ENCODE measurements at places on chromosomes 12 and 14.

- no peak for DNase-seq
Observed at GRCh38 chr12:44431647-44432343, 444.3 kb downstream of the NELL2 start.

- DNase-seq = no peak
Observed at GRCh38 chr12:27261866-27262265, 17.8 kb downstream of the STK38L start.

DNA sequence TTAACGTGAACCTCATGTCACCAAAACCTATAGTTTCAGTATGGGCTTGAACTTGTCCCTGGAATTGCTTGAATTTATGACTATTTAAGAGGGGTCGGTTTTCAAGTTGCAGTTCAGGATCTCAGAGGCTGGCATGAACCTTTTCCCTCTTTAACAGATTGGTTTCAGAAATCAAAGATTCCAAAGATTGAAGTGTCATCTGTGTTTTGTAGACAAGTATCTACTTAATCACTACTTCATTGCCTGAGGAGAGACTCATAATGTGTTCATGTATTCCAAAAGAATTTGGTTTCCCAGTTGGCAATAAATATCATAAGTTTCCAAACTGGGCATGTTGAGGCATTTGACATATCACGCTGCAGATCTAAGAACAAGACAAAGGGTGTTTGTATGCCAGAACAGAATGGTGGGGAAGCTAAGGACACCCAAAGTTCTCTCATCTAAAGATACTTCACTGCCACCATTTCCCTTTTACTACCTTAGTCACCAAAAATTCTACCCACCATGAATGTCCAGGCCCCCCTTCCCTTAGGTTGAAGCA lies 199.5 kb downstream of the NUAK1 start:
- DNase-seq = no peak

DNA sequence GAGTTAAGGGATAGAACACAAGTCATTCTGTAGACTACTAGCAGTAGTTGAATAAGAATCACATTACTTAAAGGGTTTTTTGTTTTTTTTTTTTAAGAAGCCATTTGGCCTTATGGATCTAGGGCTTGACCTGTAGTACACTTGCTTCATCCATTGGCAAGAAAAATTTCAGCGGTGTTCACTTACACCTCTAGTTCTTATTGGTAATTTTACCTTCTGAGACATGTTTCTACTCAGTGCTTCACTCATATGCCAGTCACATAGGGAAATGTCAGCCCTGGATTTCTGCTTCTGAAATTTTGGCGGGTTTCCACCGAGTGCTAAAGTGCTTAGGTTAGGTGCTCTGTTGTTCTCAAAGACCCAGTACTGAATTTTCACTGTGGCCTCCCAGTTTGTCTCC lies 72.9 kb downstream of the FRMD6 start:
- DNase-seq = no peak

- no peak for DNase-seq
Observed at GRCh38 chr12:42284157-42284556, 41.7 kb downstream of the ZCRB1 start.

DNA sequence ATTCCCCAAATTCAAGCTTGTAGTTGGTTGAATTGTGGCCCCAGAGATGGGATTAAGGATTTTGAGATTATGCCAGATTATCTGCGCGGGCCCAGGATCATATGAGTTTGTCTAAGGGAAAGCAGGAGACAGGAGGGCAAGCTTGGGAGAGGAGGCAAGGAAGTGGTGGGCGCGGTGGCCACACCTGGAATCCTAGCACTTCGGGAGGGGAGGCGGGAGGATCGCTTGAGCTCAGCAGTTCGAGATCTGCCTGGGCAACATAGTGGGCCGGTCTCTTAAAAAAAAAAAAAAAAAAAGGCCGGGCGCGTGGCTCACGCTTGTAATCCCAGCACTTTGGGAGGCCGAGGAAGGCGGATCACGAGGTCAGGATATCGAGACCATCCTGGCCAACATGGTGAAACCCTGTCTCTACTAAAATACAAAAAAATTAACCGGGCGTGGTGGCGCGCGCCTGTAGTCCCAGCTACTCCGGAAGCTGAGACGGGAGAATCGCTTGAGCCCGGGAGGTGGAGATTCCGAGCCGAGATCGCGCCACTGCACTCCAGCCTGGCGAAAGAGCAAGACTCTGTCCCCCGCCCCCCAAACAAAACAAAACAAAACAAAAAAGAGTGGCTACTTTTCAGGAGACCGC lies 881 bp upstream of the PUS1 start:
- no peak for DNase-seq

DNA sequence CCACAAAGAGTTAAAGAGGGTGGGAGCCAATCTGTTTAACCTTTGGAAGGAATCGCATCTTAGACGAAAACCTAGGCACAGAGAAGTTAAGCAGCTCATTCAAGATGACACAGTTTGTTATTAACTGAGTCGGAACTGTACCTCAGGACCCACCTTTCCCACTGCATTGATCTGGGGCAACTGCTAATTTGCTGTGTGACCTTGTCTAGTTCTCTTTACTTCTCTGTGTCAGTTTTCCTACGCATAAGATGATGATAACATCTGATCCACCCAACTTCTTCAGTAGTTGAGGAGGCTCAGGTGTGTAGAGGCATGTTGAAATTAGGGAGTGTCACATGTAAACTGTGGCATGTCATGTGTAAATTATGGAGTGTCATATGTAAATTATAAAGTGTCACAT lies 186.2 kb downstream of the ZFP36L1 start:
- no peak for DNase-seq

GRCh38 chr14:92687681-92688433 lies 60.6 kb downstream of the LGMN start:
- no peak for DNase-seq

DNA sequence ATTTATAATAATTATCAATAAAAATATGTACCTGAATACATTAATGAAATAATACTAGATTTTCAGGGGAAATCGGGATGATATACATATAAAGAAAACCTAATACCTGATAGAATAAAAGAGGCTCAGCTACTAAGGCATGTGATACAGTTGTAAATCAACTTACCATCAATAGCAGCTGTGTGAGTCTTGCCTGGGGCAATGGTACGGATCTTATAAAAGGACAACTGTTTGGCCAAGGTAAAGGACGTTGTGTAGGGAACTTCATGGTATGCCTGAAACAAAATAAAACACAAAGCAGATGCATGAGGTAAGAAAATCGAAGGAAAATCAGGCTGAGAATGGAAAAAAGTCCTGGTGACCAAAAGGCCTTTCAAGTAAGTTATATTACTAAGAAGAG lies 25.4 kb downstream of the NEK9 start:
- DNase-seq = no peak
